ENCODE measurements at places on chromosomes 3 and 15.

DNA sequence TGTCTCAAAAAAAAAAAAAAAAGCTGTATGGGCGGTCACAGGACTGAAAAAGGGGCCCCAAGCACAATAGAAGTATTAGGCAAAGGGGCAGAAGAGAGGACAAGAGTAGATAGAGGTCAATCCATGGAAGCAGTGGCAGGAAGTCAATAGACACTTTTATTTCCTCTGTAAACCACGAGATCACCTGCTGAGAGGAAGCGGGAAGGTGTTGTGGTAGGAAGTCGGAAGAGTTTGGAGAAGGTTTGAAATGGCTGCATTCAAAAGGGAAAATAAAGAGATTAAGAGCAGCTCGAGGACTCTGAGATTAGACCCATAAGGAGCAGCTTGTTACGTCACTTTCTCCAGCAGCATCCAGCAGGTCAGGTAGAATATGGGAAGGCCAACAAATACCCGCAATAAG lies 14.2 kb upstream of the ZNF148 start:
- DNase-seq = no peak

DNA sequence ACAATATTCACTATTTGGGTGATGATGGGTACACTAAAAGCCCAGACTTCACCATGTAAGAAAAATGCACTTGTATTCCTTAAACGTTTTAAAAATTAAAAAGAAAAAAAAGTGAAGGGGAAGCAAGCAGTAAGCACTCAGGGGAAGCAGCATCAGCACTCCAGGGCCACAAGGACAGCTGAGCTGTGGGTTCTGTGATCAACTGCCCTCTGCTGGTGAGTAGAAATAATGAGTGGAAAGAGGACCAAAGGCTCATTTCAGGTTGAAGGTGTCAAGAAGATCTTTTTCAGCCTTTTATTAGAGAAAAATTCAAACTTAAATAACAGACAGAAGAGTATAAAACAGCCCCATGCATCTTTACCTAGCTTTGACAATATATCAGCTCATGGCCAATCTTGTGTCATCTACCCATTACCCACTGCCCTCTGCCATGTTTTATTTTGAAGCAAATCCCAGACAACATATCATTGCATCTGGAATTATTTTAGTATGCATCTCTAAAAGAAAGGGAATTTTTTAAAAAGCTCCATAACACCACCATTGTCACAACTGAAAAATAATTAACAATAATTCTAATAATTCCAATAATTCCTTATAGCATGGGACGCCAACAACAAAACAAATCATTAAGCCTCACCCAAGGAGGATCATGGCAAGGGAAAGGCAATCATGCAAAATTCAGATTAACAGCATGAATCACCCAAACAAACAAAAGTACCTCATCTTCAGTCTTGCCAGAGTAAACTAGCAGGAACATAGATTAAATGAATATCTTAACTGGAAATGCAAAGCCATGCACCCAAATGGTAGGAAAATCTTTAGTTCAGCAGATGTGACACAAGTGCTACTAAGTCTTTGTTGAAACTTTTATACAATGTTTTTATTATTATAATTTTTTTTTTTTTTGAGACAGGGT lies 42.5 kb downstream of the TAMM41 start:
- no peak for DNase-seq

GRCh38 chr3:12479919-12480427 lies 4.3 kb upstream of the TSEN2 start:
- DNase-seq = no peak

DNA sequence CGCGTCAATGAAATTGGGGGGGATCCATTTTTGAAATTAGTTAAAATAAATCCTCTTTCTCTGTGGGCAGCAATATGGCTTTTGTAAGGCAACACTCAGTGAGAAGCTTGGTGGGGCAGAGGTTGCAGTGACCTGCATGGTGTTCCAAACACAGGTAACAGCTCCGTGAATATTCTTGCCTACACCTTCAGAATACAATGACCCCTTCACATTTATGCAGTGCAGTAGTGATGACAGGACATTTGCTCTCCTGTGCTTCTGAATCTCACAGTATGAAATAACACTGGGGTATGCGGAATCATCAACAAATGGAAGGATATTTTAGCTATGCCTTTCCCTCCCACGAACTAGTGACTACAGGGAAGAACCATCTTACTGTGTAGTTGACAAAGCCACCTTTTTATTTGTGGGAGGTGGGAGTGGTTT lies 6.9 kb downstream of the AHSG start:
- DNase-seq = no peak

DNA sequence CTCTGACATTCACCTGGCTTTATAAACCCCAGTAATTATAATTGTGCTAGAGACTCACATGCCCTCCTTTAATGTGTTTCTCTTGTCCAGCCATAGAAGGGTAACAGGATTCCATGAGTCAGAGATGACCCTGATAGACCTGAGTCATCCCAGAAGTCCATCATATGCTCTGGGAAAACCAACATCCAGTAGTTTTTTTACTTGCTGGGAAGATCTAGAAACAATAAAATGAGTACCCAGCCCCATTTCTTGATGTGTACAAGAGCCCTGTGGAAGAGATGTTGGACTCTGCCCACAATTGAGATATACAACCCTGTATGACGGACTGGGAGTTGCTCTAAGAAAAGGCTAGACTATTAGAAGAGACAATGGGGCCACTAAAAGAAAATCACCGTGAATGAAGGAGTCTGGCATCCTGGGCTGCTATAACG lies 22.4 kb upstream of the THUMPD3 start:
- no peak for DNase-seq

GRCh38 chr3:73465926-73466325 lies 158.8 kb downstream of the PDZRN3 start:
- no peak for DNase-seq

DNA sequence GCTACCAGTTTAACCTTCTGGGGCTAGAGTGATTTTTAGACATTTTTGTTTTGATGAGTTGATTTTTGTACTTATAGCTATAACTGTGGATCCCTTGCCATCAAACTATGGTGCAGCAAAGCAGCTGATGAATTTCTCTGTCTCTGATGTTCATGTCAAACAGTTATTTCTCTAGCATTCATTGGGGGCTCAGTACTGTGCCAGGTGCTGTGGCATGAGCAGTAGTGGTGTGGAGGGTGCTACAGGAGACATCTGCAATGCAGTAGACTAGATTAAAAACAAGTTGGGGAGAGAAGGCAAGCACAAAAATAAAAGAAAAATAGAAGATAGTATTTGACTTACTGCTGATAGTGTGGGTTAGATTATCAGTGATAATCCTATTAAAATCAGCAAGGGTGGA lies 95.3 kb downstream of the AKAP13 start:
- DNase-seq = no peak

DNA sequence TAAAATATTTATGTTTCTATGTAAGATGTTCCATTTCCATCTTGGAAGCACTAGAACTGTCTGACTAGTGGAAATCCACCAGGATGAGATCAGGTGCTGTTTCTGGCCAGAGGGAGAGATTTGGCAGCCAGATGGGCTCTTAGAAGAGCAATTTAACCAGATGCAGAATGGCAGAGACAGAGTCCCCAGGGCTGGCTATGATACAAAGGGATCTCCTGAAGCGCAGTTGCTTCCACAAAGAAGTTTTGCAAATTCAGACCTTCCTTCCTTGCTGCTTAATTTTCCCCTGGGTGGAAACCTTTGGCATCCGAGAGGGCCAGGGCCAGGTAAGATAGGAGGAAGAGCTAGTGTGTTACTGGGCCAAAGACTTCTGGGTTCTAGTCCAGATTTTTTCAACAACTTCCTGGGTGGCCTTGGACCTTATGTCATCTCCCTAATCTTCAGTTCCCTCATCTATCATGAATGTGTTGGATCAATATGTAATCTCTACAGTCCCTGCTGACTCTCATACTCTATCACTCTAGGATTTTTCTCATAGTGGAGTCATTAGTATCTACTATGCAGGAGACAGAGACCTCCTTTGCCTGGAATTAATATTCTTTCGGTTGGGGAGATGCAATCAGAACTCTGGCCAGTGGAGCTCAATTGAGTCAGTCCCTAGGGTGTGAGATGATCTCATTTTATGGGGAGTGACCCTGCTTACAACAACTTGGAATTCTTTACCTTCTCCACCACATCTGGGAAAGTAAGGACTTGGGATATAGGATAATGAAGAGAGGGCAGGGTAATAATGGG lies 41.1 kb upstream of the NDUFB4 start:
- no peak for DNase-seq

DNA sequence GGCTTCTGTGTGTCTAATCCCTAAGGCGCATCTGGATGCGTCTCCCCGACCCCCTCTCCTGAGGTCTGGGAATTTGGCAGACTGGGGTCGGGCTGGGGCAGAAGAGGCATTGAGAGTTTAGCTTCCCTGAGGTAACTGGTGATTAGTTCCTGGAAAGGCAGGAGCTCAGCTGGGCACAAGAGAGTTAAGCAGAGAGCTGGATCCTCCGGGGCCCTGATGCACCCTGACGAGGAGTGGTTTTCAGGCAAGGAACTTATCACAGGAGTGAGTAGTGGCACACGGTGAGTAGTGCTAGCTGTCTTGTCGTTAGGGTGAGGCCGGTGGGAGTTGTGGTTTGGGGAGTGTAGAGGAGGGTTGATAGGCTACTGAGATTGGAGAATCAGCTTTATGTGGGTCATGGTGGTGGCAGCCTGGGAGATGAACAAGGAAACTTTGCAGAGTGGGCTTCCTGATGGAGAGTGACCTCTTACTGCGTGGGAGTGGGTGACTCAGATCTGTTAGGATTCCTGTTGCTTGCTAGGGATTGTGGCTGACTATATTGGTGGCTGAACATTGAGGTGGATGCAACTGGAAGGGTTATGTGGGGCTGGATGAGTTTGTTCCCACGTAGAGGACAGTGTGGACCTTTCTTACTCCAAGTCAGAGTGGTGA lies 897 bp downstream of the RAD54L2 start:
- no peak for DNase-seq

- DNase-seq = no peak
Measured at GRCh38 chr3:184259396-184259877, 1.9 kb downstream of the CAMK2N2 start.

Data from activated T-helper 1 cell treated with anti-CD3 and anti-CD28 coated beads, Interleukin-2, amount 50 U/mL, for 16 hours (primary cell).